ENCODE measurements at places on chromosomes 16 and 17.

DNA sequence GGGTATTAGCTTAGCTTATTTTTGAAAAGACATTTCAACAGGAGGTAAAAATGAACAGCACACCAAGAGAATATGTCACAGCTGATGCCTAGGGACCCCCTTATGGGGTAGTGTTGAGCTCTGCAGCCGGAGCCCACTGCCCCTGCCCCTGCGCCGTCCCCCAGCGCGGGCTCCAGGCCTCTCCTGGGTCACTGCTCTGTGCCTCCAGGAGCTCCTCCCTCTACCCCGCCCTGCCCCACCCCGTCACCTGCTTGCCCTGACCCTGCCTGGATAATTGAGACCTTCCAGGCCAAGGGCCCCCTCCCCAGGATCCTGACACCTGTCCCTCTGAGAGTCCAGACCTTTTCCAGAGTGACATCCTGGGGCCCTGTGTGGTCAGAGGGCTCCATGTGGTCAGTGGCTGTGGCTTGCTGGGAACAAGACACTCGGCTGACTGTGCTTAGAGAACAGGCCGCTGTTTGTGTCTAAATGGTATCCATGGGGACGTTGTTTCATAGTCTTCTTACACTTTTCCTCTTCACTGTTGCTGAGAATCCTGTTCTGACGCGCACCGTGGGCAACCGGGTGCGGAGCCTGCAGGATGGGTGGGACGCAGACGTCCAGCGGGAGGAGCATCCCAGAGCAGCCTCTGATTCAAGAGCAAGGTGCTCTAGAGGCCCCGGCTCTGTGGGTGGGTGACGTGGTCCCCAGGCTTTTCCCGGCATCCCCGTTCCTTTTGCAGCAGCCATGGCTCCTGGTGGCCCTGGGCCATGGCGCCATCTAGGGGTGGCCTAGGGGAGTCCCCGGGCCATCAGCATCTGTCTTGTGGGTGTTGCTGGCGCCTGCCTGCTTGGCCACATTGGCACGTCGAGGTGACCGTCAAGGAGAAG is 20.0 kb upstream of the WFIKKN1 start:
- DNase-seq = peak; percentile 68

DNA sequence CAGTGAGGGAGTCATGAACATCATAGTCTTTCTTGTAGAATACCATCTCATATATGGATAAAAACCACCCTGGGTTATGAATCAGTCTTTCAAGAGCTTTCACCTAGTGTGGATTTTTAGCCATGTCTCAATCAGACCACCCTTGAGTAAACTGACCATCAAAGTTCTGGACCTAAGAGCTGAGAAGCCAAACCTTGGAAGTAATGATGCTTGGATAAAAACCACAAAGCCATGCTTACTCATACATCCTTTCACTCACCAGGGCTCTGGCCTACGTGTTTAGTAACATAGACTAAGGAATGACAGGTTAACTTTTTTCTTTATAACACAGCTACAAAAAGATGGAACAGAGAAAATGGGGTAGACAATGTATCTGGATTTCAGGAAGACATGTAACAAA is 167.2 kb downstream of the STX8 start:
- DNase-seq = no peak

DNA sequence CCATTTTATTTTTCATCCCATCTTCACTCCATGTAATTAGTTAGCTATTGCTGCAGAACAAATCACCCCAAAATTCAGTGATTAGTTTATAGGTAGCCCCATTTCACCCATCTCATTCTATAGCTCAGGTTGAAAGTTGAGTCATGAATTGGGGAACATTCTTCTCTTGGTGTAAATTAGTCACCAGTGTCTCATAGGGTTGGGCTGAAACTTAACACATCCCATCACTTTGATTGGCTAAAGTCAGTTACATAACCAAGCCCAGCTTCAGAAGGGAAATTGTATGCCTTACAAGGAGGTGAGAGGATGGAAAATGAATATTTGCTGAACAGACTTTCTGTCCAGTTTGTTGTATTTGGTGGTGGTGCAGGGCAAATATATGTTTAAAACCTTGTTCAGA is 477.5 kb downstream of the WWOX start:
- no peak for DNase-seq

DNA sequence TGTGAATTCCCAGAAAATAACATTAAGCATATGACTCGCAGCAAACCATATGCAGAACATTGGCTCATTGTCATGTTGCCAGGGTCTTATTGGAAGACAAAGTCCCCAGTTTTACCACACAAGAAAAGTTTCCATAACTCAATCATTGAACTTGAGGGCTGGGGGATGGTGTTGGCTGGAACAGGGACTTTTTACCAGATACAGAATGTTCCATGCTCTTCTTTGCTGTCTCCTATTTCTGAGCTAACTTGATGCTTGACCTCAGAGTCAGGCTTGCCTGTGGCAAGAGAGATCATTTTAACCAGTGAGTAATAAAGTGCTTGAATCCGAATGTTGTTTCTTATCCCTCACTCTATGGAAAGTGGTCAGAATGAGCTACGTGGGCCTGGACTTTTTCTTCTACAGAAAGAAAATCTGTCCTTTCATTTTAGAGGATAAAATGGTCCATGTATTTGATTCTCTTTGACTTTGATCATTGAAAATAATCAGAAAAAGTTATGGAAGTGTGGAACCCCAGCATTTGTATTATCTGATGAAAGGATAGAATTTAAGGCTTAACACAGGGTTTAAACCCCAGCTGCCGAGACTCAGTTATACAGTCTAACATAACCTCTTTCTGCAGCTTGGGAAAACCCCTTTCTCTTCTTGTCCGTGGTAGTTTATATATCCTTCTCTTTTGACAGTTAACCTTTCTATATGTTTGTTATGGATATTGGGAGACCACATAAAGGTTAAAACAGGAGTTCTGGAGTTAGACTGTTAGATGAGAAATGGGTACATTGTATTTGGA is 67.0 kb downstream of the TUBD1 start:
- DNase-seq = no peak

DNA sequence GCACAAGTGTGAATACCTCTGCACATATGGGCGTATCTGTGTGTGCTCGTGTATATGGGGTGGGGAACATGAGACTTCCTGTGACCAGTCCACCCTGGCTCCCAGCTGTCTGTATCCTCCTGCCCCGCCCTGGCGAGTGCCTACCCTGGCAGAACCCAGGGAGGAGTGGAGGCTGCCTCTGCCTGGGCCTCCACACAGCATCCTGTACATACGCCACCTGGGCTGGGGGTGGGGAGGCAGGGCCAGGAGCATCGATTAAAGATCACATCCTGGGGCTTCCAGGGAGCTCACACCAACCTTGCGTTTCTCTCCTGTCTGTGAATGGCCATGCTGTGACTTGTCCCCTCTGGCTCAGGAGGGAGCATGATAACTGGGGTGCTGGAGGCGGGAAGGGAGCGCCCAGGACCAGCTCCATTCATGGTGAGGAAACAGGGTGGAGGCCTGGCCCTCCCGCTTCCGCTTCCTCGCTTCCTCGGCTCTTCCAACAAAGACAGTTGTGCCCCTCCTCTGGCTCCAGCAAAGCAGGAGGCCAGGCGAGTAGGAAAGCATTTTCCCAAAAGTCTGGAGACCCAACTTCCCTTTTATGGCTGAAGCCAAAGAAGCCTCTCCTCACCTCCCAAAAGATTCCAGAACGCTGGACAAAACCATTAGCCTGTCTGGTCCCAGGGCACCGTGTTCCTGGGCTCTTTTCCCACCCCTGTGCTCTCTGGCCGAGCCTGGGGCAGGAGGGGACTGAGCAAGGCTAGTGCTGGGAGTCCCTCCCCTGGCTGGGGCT is 22.9 kb downstream of the ADAM11 start:
- no peak for DNase-seq

DNA sequence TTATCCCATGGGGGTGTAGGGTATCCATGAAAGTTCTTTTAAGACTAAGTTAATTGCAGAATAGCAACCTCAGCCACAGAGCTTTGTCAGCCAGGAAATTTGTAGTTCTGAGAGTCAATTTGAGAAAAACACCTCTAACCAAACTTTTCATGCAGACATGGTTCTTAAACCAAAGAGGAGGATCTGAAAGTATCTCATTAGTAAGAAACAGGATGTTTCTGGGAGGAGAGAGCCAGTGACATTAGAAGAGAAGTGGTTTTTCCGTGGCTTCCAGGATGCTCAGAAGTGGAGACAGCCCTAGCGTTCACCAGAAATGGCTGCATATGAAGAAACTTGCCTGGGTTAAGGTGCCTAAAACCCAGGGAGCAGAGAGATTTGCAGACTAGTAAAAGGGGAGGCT is 7.9 kb downstream of the GNAO1 start:
- DNase-seq = no peak

GRCh38 chr17:82106688-82107305 is 8.8 kb upstream of the FASN start:
- no peak for DNase-seq

- no peak for DNase-seq
These were observed 4.8 kb upstream of the KRT31 start for GRCh38 chr17:41402161-41402560.

GRCh38 chr16:13999895-14000425 is 71.2 kb upstream of the MRTFB start:
- no peak for DNase-seq

DNA sequence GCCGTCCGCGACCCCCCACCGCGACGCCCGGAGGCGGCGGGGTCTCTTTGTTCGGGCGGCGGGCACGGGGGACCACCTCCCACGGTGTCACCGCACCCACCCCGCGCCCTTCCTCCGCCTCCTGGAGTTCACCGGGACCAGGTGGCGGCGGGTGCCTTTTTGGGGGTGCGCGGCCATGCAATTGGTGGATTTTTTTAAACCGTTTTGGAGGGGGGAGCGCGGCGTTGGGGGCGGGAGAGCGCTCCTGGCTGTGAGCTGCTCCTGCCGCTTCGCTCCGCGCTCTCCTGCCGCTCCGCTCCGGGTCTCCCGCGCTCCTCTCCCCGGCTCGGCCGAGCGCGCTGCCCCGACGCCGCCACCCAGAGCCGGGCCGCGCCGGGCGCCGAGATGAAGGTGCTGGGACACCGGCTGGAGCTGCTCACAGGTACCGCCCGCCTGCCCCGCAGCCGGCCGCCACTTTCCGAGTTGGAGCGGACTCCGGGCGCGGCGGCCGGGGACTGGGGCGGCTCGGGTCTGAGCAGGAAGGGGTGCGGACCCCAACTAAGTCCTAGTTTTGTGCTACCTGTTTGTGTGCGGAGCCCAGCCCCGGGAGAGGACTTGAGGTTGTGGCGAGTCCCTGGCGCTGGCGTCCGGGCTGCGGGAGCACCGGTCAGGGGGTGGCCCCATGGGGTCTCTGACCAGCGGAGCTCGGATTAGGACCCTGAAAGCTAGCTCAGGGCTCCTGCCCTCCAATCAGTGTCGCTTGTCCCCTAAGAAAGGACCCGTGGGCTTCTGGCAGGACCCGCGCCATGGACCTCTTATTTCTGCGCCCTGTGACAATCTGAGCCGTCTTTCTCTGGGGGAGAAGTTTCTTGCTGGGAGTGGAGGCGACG is 35.7 kb upstream of the NDRG4 start:
- peak; percentile 59 for DNase-seq

- DNase-seq = no peak
These were observed 5.4 kb downstream of the FSCN2 start for GRCh38 chr17:81533339-81534141.

GRCh38 chr16:84413244-84414004 is 45.1 kb downstream of the ATP2C2 start:
- DNase-seq = no peak

GRCh38 chr17:43024407-43025289 is at the start of gene RND2:
RND2 (plus strand) TSS chr17:43025231; CDS start chr17:43025348, 117 bp downstream.
- peak; percentile 99 for DNase-seq

DNA sequence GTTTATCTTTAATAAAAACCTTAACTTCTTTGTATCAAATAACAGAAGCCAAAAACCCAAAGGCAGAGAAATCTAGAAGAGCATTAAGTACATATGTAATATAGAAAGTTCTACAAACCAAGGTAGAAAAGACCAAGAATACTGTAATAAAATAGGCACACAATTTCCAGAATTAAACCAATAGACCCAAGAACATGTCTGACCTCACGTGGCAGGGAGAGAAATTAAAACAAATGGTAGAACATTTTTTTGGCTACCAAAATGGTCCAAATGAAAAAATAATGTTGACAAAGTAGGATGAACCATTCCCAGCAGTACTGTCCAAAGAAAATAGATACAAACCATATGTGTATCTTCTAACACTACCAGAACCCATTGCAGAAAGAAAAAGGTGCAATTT is 183.5 kb downstream of the CPPED1 start:
- DNase-seq = no peak

- no peak for DNase-seq
These were observed 29.7 kb downstream of the MRC2 start for GRCh38 chr17:62657145-62657665.

- no peak for DNase-seq
These were observed 1.2 kb downstream of the NPTX1 start for GRCh38 chr17:80474961-80475909.

DNA sequence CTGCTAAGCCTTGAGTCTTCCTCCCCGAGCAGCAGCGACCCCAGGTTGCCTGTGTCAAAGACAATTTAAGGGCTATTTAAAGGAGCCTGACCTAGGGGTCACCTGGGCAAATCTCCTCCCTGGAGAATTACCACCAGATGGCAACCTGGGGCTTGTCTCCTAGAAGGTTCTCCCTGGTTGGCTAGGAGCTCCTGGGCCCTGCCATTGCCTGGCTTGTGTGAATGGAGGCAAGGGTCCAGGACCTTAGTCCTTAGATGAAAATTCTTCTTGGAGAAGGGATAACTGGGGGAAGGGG is 51.3 kb upstream of the TAC4 start:
- DNase-seq = peak; percentile 68

DNA sequence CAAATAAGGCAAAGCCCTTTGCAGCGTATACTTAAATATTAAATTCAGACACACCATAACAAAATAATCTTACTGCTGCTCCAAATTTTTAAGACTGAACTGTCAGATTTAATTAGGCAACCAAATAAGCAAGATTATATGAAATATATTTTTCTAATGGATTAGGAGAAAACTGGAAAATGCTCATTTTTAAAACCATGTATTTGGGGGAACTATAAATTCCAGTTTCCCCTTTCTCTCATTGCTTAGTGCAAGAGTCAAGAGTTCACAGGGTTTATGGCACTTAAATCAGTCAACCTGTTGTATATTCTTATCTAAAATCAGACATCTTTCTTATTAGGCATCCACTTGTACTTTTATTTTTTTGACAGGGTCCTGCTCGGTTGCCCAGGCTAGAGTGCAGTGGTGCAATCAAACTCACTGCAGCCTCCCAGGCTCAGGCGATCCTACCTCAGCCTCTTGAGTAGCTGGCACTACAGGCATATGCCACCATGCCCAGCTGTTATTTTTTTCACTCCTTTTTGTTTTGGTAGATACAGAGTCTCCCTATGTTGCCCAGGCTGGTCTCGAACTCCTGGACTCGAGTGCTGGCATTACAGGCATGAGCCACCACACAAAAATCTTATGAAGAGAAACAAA is 2.1 kb upstream of the KANSL1 start:
- no peak for DNase-seq

DNA sequence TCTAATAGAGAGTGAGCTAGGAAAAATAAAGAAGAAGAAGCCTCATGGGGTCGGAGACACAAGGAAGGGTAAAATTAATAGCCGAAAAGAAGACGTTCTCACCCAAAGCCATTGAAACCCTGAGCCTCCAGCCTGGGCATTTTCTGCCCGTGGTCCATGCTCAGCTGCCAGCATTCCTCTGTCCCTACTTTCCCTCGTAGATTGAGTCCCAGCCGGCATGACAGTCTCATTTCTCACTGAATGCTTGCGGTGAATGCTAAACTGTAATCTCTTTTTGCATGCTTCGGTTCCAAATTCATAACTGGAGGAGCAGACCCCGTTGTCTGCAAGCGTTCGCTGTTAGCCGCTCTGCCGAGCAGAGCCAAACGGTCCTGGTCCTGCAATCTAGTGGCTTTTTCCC is 54.0 kb upstream of the COX10 start:
- no peak for DNase-seq

- DNase-seq = no peak
These were observed 38.5 kb upstream of the CES5A start for GRCh38 chr16:55913716-55914115.

Data from HuH-7.5 (cell line).